ENCODE measurements at places on chromosomes 1 and 21.

- no peak for DNase-seq
Observed at GRCh38 chr21:42991992-42992740, 17.8 kb downstream of the PKNOX1 start.

DNA sequence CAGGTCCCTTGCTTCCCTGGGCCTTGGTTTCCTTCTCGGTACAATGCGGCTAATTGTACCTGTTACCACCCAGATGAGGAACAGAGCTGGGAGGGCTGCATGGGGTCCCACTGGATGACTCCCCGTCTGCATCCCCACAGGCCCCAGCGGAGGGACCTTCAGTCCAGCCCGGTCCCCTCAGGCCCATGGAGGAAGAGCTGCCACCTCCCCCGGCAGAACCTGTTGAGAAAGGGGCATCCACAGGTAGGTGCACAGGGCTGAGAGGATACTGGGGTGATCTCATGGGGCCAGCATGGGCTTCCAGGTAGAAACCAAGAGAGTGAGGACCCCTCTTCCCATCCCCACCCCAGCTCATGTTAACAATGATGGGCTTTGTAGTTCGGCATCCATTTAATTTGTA lies 9.8 kb downstream of the FBLIM1 start:
- no peak for DNase-seq

- DNase-seq = no peak
Observed at GRCh38 chr1:32448773-32449456, 16.0 kb upstream of the ZBTB8B start.

GRCh38 chr1:204358605-204359004 lies 1.1 kb downstream of the PLEKHA6 start:
- DNase-seq = peak; percentile 43

GRCh38 chr1:193476748-193477147 lies 290.3 kb upstream of the B3GALT2 start:
- no peak for DNase-seq

DNA sequence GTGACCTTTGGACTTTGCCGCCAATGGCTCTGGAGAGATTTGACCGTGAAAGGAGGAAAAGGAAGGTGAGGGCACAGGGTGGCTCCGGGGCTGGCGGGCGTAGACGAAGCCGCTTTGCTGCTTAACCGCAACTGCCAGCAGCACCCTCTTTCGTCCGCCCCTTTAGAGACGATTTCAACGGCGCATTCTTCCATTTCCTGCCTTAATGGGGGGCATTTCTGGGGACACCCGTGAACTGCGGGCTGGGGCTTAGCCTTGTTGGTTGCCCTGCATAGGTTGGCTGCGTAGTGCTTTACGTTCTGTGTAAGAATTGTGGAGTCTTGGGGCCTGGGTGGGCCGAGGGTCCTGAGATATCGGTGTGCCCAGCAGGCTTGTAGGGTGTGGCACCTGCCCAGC lies 6.7 kb upstream of the NPHP4 start:
- DNase-seq = no peak

GRCh38 chr1:180521474-180522212 lies 19.3 kb upstream of the ACBD6 start:
- DNase-seq = no peak

GRCh38 chr1:223810586-223810985 lies 35.2 kb downstream of the TP53BP2 start:
- no peak for DNase-seq

DNA sequence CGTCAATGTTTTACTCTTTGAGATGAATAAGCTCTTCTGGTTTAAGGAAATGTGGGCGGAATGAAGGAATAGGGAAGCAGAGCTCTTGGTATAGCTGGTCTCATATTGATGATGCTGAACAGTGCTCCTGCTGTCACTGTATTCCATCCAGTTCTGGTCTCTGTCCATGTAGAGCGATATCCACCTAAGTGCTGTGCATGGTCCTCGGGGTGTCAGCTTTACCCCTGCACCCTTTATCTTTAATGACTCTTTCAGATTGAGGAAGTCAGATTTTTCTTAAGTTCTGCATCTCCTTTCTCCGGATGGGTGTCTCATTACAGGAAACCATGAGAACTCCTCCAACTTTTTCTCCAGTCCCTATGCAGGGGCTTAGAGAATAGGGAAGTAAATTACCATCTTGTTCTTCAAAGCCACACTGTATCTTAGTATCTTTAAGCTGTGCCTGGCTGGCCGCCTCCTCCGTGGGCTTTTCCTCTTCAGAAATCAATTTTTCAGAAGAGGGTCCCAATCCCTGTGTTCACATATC lies 52.9 kb downstream of the PDE4B start:
- DNase-seq = no peak

DNA sequence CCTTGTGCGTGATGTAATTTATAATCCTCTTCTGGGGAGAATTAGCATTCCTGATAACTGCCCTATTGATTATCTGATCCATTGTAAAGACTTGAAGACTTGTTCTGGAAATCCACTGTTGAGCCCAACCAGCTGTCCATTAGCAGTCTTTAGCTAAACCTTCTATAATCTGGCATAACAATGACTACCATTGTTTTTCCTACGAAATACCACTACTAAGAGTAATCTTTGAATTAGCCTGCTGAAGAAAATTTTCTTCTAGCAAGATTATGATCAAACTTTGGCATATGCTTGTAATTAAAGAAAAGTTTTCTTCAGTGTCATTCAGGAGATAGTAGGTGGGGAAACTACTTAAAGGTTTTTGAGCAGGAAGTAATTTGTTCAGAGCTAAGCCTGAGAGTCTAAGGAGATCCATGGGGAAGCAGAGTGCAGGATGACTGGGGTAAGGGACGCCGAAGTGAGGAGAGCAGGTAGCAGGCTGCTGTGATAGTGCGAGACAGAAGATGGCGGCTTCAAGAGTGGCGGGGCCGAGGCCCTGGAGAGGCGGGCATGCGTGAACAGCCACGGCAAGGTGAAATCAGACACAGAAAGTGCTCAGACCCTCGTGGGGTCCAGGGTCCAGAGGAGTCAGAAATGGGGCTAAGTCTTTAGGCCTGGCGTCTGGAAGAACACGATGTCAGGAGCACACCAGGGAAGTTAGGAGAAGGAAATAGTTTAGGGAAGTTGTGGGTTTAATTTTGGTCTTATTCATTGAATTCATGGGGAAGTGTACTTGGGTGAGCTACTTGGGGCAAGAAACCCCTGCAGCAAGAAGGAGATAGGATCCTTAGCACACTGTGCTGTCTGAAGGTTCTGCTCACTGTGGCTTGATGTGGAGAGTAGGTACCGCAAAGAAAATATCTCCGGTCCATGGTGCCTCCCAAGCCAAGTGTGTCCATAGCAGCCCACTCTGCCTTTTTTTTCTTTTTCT lies 112.6 kb upstream of the ADAR start:
- DNase-seq = no peak

- DNase-seq = peak; percentile 58
Observed at GRCh38 chr1:203871114-203871880, 9.9 kb downstream of the SNRPE start.

- DNase-seq = no peak
Observed at GRCh38 chr1:53366901-53367502, 39.1 kb upstream of the LRP8 start.

All from NCI-H1694 treated with DMSO at 0.1 percent for 48 hours (cell line).